ENCODE measurements at places on chromosomes 11 and 22.

DNA sequence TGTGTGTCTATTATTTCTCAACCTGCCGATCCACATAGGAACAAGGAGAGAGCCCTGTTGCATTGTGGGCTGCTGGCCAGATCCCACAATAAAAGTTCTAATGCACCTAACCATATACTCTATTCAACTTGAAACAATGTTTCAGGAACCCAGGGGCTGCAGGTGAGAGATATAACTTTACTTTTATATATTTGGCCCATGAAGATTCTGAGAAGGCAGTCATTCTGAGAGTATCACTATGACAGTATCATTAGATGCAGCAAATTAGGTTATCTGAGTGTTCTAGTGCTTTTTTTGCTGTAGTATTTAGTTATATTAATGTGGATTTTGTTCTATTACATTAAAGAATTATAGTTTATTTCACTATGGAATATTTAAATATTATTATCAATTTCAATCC, 655.1 kb upstream of the ARHGAP42 start:
- DNase-seq: no peak

DNA sequence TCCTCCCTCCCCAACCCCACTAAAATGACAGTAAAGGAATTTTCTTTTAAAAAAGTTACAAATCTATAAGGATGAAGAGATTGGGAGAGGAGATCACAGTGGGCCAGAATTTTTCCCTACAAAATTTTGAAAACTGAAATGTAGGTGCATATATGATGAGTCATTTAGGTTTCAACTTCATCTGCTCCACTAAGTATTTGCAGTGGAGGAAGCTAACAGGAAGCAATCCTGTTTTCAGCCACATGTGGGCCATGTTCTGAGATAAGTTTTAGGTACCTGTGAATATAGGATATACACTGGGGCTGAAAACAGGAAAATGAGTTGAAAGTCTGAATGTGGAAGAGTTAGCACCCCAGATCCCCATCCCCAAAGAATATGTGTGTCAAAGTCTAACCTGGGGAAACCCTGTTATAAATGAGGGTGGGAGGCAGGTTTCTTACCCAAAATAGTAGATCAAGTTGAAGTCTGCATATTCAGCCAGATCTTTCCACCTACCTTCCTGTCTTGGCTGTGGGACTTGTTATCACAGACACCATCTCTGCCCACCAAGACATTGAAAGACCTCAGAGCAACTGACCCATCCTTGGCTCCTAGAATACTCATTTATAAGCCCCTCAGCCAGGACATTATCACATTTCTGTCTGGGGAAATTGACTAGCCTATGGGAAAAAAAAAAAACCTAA, 87.3 kb downstream of the PACS1 start:
- no peak for DNase-seq

DNA sequence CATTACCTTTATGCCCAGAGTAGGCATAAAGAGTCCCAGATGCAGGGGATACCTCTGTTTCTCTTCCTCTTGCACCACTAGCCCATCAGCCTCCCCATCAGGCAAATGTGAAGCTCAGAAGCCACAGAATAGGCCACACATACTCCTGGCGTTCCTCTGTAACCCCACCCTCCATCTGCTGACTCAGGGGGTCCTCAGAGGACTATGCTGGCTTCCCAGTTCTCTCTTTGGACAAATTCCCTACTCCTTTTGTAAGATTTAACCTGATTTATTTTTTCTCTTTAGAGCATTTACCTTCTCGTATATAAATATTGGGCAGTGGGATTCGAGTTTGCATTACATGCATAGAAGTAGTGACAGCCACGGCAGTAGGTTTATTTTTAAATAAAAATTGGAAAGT, 262.3 kb upstream of the CADM1 start:
- no peak for DNase-seq

GRCh38 chr11:27312110-27312509, 50.9 kb downstream of the CCDC34 start:
- DNase-seq: no peak

DNA sequence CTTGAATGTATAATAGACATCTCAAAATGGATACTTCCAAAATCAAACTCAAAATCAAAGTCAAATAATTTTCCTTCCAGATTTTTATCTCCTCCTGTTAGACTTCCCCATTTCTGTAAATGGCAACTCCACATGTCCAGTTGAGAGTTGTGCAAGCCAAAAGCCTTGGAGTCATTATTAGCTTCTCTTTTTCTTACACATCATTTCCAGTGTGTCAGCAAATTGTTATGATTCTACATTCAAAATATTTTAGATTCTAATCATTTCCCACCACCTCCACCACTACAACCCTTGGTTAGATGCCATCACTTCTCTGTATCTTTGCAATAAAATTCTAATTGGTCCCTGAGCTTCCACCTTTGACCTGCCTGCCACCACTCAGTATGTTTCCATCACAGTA, 155.7 kb downstream of the CNTN5 start:
- DNase-seq: no peak

- no peak for DNase-seq
Measured at GRCh38 chr11:65699306-65699705, 12.7 kb upstream of the KAT5 start.

- peak; percentile 62 for DNase-seq
Measured at GRCh38 chr11:62593434-62594044, 2.2 kb upstream of the TUT1 start.

DNA sequence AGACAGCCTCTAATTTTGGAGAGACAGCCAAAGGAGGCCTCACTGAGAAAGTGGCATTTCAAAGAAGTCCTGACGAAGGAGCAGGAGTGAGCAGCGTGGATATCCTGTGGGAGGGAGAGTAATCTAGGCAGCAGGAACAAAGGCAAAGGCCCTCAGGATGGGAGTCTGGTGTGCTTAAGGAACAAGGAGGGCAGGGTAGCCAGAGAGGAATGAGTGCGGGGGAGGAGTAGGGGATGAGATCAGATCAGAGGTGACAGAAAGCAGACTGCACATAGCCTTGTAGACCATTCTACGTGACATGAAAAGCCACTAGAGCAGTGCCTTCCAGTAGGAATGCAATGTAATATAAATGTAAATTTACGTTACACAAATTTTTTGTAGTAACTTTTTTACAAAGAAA, 5.6 kb downstream of the SLC36A4 start:
- DNase-seq: no peak

- no peak for DNase-seq
Measured at GRCh38 chr22:42432818-42433217, 615 bp upstream of the NFAM1 start.

DNA sequence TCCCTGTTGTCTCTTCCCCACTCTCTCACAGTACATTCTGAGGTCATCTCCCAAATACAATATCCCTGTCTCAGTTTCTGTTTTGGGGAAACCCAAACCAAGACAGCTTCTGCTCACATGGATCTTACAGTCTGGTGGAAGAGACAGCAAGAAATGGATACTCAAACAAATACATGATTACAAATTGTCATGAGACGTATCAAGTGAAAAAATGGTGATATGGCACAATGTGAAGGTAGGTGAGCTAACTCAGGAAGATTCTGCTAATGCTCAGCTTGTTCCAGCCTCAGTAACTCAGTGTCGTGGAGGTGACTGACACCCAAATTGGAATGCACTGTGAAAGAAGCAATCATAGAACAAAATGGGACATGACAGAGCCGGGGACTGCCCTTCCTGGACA, 68.3 kb downstream of the CHST1 start:
- no peak for DNase-seq

Measured in activated CD4-positive, alpha-beta T cell treated with anti-CD3 and anti-CD28 coated beads for 24 hours (primary cell).